Stimulated activated CD4-positive, alpha-beta T cell treated with anti-CD3 and anti-CD28 coated beads, Interleukin-12 subunit alpha, Interleukin-12 subunit beta, amount 100 ng/mL, for 24 hours (primary cell): ENCODE measurements at places on chromosomes 4 and X.

GRCh38 chr4:120132935-120133334 is 66.3 kb upstream of the MAD2L1 start:
- no peak for DNase-seq

- no peak for DNase-seq
These were observed 658 bp downstream of the KDM6A start for GRCh38 chrX:44873415-44874276.

GRCh38 chrX:131067846-131068745 is 9.9 kb downstream of the ARHGAP36 start:
- no peak for DNase-seq

- DNase-seq = no peak
These were observed 43.1 kb downstream of the GASK1B start for GRCh38 chr4:158129694-158130093.

DNA sequence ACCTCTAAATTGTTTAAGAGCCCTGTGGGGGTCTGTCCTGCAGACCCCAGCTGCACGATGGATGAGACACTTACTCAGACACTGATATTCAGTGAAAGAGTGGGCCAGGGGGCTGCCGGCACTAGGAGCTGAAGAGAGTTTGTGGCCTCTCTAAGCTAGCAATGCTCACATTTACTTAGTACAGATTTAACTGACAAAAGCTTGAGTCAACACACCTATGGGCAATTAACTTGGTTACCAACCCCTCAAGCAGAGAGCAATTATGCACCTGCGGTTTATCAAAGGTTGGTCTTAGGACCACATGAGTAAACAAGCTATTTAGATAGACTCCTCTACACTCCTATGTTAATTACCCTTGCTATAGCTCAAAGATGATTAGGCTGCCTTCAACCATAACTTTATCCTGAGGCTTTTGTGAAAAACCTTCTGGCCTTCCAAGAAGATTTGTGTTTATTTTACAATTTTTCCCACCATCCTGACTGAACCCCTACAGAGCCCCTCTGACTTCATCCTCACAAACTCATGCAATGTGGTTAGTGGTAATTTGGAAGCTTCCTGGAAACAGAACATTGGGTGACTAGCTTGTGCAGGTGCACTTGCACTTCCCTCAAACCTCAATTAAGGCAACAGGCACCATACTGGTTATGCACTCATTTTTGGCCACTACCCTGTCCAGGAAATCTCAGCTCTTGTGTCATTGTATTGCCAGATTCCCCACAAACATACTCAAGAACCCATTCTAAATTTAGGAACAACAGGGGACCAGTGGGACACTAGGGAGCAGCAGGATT is 234.4 kb upstream of the ITM2A start:
- DNase-seq = no peak

GRCh38 chr4:80407246-80407645 is 71.7 kb downstream of the CFAP299 start:
- no peak for DNase-seq

GRCh38 chrX:95218976-95219375 is 1465.7 kb upstream of the DIAPH2 start:
- no peak for DNase-seq

- DNase-seq = peak; percentile 63
These were observed 483.6 kb downstream of the BCOR start for GRCh38 chrX:39613997-39614679.

DNA sequence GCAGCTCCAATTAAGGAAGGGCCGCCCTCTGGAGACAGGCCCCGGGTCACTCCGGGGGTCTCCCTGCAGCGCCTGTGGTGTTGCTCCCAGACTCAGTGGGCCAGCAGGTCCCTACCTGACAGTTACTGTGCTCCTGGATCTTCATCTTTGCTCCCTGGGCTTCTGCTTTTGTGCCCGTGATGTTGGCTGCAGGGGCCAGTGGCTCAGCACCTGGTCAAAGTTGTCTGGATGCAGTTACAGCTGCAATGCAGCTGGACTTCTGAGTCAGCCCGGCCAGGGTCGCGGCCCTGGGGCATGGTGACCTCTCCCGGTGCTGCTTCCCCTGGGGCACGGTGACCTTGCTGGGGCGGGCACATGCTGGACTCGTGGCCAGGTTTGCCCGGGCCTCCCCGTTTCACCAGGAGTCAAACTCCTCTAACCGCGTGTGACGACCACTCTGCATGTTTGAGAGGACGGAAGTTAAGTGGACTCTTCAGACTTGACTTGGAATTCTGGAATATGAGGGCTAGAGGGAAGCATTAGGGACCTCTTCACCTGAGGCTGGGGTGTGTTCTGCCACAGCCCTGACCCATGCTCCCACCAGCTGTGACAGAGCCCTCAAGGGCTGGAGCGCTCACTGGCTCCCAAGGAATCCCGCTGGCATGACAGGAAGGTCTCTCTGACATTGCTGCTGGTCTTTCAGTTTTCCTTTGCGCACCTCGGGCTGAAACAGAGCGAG is 3.7 kb downstream of the CTAG2 start:
- no peak for DNase-seq

GRCh38 chr4:81214144-81214880 is 710 bp downstream of the PRKG2 start:
- DNase-seq = no peak

DNA sequence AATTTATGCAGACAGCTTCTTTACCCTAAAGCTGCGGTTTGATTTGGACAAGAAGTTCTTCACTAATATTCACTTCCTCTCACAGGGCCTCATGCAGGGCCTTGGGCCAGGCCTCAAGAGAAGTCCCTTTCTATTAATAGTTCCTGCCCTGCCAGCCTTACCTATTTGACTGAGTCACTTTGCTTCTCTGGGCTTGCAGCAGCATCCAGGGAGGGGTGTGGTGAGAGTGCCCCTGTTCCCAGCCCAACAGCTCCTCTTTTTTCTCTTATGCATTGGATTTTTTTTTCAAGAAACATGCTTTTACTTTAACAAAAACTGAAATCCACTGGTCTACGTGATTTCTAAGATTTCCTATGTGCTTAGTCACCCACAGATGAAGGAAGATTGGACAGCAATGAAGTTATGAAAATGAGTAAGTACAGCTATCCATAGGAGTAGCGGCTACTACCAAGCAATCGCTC is 26.7 kb downstream of the FAM156B start:
- no peak for DNase-seq

DNA sequence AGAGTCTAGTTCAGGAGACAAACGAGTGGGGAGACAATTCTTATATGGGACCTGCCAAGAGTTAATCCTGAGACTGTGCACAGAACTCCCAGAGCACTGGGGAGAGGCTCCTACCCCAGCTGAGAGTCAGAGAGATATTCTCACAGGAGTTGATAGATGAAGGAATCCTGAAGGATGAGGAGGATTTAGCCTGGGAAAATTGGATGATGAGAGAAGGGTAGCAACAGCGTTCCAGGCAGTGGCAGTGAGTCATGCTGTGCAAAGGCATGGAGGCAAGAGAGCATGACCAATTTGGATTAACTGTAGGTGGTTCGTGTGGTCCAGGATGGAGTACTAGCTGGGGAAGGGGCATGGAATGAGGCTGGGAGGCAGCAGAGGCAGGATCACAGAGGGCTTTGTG is 318.6 kb downstream of the LDB2 start:
- DNase-seq = no peak

DNA sequence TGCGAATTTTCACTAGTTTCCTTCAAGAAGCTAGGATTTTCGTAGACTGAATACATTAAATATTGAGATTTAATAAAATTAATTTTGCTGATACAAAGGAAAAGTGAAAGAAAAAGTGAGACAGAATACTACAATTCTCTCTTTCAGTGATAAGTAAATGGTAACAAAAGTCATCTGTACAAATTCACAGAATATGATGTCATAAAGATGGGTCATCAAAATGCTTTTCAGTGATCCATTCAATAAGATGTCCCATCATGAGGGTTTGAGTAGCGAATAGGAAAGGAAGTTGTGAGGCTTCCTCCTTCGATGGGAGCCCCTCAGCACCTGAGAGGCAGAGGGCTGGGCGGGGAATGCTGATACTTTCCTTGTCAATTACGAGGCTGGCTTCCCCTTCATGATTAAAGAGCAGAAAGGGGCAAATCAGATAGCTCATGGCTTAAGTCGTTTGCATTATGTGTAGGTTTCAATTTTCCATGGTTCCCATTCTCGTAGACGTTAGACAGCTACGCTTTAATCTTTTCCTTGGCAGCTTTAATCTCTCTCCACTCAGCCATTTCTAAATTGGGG is 108.8 kb upstream of the SORBS2 start:
- DNase-seq = no peak

GRCh38 chr4:68250151-68250930 is 4.8 kb upstream of the TMPRSS11B start:
- peak; percentile 13 for DNase-seq

- no peak for DNase-seq
These were observed 18.3 kb upstream of the PITX2 start for GRCh38 chr4:110641218-110641617.
